ENCODE measurements at places on chromosomes 16 and 17. TPM values are rescaled to one million over a fixed set of nuclear protein-coding genes. Genes with fewer than 3 reads are reported as not detected.

Gene SLC25A39
- 140 TPM for total RNA-seq

Gene SLC9A5
- 3.2 TPM for total RNA-seq

Gene EPX
- not detected for total RNA-seq

Gene PRR14
- total RNA-seq = 68.9 TPM

Gene C16orf74
- 0.83 TPM for total RNA-seq

Gene ASPHD1
- 94.5 TPM for total RNA-seq

Gene SLFN14
- not detected for total RNA-seq

Gene EVPLL
- total RNA-seq = 0.14 TPM

Gene CHD9NB
- 4.8 TPM for total RNA-seq

Gene TBC1D3I
- 1.4 TPM for total RNA-seq

Gene CA4
- total RNA-seq = 328 TPM

Gene VMO1
- 3.9 TPM for total RNA-seq

Gene CD2BP2
- total RNA-seq = 71.2 TPM

Gene KRT36
- not detected for total RNA-seq

Gene SKAP1
- 5.4 TPM for total RNA-seq

Gene CLTC
- 246 TPM for total RNA-seq

Gene KRT15
- 5.6 TPM for total RNA-seq

Gene ALOXE3
- not detected for total RNA-seq

Gene SULT1A3
- 19.4 TPM for total RNA-seq

Gene RHBDL1
- total RNA-seq = 5.5 TPM

Gene TERB1
- total RNA-seq = not detected

Gene SLC35G6
- total RNA-seq = not detected

All from mucosa of gallbladder (tissue), 1 donor.